ENCODE measurements at places on chromosomes 3 and 15.

DNA sequence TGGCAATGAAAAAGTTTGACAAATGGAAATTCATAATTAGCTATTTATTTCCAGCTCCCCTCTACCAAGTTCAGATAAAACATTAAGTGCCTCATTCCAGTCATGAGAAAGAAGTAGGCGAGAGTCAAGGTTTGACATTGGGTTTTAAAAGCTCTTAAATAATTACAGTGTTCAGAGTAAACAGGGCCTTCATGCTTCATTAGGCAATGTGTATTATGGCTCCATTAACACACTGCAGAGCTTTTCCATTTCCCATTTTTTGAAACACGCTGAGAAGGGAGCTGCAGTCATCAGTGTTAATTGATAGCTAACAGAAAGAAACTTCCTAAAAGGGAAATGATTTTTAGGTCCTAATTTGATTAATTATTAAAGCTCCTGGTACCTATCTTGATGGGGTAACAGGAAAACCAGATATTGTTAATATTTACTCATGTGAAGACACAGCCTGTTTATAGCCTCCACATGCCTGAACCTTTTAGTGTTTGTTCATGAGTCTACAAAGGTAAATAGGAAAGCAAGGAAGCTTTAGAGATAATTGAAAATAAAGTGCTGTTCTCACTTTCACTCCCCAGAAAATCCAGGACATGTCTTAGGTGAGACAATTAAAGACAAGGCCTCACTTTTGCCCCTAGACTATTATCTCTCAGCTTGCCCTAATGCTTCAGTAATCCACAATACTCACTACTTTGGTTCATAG, 28.7 kb downstream of the SST start:
- no peak for DNase-seq

DNA sequence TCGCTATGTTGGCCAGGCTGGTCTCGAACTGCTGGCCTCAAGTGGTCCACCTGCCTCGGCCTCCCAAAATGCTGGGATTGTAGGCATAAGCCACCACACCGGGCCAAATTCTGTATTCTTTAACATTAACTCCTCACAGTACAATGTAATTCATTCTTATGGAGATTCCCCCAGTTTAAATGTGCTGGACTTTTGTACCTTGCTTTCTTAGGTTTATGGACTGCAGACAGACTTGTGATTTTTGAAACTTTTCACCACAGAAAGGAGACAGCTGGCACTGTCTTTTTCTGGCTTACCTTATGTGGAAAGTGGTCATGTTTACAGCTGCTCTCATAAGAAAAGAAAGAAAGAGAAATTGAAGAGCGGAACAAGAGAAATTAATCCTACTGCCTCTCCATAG, 103.8 kb downstream of the IQCH start:
- no peak for DNase-seq

GRCh38 chr15:29008846-29009245, 123.1 kb downstream of the APBA2 start:
- no peak for DNase-seq

GRCh38 chr15:89908226-89908625, 4.5 kb downstream of the ARPIN start:
- DNase-seq, result no peak
